Stimulated activated CD4-positive, alpha-beta T cell treated with anti-CD3 and anti-CD28 coated beads, Interleukin-1b, Interleukin-23, amount 100 ng/mL, for 1 hour (primary cell): ENCODE measurements at places on chromosomes 11 and 22.

DNA sequence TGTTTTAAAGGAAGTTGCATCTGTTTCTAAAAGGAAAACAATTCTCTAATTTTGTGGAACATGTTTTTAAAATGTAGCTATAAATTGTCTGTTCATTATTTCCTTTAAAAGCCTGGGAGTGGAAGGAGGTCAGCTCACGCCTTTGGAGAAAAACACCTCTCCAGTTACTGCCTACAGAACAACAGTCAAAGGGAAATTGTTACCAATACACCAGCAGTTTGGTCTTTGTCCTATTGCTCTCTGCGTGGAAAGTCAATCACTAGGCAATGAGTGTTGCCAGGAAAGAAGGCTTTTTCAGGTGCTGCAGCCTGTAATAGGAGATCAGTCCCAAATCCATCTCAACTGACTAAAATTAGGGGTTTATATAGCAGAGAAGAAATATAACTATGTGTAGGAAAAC lies 22.2 kb downstream of the SVIP start:
- DNase-seq, result no peak

DNA sequence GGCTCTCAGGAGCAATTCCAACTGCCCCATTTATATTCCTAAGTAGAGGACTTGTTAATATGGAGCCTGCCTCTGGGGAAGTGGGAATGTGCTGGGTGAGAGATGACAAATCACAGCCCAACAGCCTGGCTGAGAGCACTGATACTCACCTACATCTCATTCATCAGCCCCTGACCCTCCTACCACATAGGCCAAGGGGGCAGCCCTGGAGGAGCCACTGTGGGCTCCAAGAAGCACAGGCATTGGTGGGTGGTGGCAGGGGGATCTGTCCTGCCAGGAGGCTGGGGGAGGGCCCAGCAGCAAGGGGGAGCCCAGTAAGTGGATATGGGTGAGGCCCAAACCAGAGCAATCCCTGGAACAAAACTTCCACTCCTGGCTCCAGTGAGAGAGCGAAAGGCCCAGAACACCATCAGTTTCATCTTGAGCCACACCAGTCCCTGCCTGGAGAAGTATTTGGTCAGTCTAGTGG lies 79.7 kb downstream of the BUD13 start:
- DNase-seq, result no peak

DNA sequence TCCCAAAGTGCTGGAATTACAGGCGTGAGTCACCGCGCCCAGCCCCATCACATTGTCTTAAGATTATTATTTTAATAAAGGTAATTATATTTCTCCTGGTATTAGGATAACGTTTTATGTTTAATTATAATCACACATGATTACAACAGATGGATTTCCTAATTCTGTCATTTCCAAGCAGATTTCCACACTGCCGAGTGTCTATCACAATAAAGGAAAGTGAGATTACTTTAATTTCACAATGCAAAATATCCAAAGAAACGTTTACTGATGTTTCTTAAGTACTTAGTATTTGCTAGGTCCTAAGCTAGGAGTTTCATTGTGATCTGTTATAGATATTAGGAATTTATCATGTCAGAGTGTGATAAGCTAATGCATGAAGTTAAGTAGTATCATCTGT lies 203.5 kb upstream of the CTSC start:
- DNase-seq, result no peak

DNA sequence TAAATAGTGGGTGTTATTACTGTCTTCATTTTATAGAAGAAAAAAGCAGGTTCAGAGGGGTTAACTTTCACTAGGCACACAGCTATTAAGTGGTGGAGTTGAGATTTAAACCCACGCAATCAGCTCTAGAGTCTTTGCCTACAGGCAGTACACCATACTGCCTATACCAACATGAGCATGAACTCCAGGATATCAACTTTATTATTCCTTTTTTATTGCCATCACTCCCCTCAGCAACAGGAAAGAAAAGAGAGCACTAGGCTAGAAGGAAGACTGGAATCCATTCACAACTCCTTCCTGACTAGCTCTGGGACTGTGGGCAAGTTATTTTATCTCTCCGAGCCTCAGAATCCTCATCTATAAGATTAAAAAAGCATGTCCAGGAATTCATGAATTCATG lies 58.7 kb upstream of the FSHB start:
- DNase-seq, result no peak

GRCh38 chr11:114090976-114091375 lies 31.5 kb downstream of the ZBTB16 start:
- DNase-seq, result no peak
